ENCODE measurements at places on chromosomes 3 and 15.

DNA sequence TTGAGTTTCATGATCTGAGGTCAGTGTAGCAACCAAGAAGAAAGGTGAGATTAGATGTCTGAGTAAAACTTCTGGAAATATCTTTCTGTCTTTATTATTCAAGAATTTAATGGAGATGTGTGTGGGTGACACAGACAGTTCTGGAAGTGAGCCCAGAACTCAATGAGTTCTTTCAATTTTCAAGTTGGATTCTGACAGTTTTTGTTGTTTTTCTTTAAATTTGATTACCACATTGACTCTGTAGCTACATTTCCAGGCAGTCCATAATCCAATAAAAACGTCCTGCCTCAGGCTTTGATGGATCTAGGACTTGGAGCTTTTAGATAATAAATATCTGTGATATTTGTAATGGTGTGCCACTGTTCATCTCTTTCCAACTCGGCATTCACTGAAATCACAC, 3.9 kb upstream of the PARP14 start:
- no peak for DNase-seq

GRCh38 chr3:129282727-129283327, 4.2 kb downstream of the HMCES start:
- no peak for DNase-seq

- DNase-seq: no peak
These were observed 304.5 kb upstream of the NECTIN3 start for GRCh38 chr3:110767156-110767555.

- DNase-seq: no peak
These were observed 927 bp upstream of the FYTTD1 start for GRCh38 chr3:197748597-197749314.

DNA sequence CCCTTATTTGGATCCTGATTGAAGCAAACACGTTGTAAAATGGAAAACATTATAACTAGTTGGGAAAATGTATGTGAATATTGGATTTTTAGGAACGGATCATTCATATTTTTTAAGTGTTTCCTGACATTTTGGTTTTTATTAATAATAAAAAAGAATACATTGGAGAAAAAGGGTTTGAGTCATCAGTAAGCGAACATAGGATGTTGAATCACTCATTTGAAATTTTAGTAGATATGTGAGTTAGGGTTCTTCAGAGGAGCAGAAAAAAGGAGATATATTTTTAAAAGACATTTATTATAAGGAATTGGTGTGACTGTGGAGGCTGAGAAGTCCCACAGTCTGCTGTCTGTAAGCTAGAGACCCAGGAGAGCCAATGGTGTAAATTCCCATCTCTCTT, 258.5 kb downstream of the PTPRG start:
- no peak for DNase-seq

DNA sequence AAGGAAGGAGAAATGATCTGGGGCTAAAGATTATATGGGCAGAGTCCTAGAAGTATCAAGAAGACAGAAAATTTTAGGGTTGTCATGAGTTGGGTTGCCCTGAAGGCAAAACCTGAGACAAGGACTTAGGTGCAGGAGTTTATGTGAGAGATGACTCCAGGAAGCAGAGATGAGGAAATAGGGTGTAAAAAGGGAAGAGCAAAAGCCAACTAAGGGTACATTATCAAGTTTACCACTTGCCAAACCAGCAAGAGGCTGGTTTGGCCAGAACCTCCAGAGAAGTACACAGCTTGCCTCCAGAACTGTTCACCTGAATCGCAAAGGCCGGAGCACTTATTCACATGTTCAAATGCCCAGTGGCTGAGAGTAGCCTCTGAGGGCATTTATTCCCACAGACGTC, 116.7 kb downstream of the FHIT start:
- DNase-seq: no peak

DNA sequence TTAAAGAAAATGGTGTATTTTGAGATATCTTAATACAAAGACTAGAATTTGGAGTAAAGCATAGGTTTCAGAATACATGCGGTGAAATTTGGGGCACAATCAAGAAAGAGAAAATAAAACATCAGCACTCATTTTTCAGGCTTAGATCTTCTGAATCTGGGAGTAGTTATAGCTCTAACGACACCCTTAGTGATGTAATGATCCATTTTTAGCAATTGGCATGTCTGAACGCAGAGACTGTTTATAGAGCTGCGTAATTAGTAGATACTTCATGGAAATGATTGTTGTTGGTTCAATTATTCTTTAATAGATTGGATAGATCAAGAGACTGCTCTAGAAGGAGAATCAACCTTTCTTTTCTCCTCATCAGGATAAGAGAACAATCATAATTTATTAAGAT, 47.5 kb upstream of the SNRK start:
- DNase-seq: no peak
